Cerebellum (tissue), 4 donors: ENCODE measurements at places on chromosomes 7 and 10.
A peak's percentile ranks its signal among the peaks of the same experiment; 100 is the strongest.

- DNase-seq, result no peak
These were observed 1034.7 kb downstream of the TYW1 start for GRCh38 chr7:68031180-68031943.

DNA sequence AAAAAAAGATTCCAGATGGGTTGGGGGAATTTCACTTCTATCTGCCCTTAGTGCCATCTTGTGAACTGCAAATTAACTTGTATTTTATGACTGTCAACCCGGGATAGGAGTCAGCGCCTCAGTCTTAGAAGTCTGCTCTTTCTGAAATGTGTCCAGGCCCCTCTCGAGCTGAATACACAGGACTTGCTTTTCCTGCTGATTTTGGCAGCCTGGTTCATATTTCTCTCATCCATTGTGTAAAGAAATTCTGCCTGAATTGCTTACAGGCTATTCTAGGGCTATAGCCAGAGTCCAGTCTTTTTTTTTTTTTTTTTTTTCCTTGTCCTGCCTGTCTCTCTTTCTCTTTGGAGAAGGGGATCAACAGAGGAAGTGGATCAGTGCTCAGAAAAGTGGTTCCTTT, 24.6 kb downstream of the GATA3 start:
- no peak for DNase-seq

GRCh38 chr10:101775273-101776160, at the start of gene FGF8:
Gene FGF8, minus strand, starts transcription at chr10:101776114. Its CDS starts 214 bp downstream, at chr10:101775900.
- no peak for DNase-seq

DNA sequence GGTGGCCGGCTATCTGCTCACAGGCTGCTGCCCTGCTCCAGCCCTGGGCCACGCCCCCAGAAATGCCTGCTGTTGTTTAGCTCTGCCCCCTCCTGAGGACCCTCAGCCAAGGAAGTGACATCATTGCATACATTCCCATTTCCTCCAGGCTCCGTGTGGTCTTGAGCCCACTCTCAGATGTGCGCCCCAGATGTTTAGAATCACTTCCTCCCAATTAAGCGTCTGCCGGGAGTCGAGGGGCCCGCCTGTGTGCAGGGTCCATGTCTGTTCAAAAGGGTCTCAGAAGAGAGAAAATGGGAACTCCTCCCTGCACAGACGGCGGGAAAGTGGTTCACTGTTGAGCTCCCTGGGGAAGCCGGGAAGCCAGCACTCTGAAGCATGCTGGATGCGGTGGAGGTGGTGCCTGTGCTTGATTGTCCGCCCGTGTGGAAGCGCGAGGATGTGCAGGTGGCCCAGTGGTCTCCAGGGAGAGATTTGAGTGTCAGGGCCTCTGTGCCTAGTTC, 116.9 kb upstream of the PPIF start:
- no peak for DNase-seq

GRCh38 chr7:34946486-34946885, 90.8 kb downstream of the DPY19L1 start:
- no peak for DNase-seq

GRCh38 chr7:55570939-55571338, 1.4 kb downstream of the VOPP1 start:
- DNase-seq, result no peak

DNA sequence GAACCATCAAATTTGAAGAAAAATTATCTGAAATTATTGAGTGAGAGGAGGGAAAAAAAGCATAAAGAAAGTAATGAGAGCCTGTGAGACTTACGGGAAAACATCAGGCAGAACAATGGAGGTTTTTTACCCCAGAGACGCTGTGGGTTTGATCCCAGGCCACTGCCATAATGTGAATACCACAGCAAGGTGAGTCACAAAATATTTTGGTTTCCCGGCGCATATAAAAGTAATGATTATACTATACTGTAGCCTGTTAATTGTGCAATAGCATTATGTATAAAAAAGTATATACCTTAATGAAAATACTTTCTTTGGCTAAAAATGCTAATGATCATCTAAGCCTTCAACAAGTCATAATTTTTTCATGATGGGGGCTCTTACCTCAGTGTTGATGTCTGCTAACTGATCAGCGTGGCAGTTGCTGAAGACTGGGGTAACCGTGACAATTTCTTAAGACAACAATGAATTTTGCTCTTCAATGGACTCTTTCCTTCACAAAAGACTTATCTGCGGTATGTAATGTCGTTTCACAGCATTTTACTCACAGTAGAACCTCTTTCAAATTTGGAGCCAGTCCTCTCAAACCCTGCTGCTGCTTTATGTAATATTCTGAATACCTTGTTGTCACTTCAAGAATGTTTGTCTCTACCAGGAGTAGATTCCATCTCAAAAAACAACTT, 97.0 kb upstream of the FAM20C start:
- DNase-seq, result no peak

DNA sequence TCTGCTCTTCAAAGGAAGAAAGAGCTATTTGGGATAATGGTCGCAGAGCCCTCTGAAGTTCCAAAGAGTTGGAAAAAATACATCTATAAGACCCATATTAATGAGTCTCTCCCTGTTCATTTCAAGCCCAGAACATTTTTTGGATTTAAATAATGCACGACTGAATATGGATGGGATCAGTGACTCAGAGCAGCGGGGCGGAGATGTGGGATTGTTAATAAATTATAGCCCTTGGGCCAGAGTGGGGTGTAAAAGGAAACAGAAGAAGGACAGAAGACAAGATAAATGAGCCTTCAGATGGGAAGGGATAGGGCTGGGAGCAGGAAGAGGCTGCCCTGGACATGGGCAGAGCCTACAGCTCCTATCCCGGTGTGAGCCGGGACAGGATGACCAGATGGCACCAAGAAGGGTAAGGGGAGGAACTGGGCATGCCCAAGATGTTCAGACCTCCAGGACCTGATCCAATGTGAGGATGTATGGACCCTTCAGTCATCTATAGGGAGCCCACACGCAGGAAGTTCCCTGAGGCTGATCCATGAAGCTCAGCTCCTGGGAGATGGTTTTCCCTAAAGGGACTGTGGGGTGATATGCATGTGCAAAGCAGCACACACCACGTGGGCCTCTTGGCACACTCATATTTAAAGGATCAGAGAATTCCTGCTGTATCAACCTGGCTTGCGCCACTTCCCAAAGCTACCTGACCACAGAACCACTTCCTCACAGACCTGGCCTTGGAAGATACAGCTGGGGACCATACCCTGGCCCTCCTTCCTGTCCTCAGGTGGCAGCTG, 96.1 kb upstream of the PLXNA4 start:
- no peak for DNase-seq

DNA sequence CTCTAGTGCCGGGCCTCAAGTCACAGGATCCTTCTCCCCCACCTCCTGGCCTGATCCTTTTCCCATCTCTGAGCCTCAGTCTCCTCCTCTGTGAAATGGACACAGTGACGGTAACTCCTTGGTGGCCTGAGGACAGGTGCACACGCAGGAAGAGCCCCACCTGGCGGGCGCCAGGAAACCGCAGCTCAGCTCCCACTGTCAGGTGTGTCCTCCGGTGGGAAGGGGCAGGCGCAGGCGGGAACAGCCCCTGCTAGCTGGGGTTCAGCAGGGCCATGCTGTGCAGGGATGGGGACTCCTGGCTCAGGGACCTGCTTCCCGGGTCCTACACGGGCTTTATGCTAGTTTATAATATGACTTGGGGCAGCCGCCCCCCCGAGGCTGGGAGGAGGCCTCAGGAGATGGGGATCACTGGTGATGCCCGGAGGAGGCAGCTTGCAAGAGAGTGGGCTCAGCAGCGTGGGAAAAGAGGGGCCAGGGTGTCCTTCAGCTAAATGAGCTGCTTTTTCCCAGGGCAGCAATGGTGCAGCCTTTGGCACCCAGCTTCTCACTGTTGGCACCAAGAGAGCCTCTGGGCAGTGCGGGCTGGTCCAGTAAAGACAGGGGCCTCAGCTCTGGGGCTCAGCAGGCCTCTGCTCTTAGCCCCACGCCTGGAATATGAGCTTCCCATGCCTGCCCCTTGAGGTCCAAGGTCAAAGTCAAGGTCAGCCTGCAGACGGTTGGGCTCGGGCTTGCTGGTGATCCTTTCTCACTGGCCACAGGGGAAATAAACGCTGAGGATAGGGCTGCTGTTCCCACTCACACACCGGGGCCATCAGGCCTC, 68.0 kb upstream of the FAM20C start:
- no peak for DNase-seq

GRCh38 chr7:90595342-90595800, 750 bp upstream of the CDK14 start:
- DNase-seq, result peak; percentile 14
